Activated naive CD4-positive, alpha-beta T cell treated with anti-CD3 and anti-CD28 coated beads, Interleukin-2, amount 50 U/mL, for 72 hours (primary cell): ENCODE measurements at places on chromosomes 6 and 20. TPM values are rescaled to one million over a fixed set of nuclear protein-coding genes. Genes with fewer than 3 reads are reported as not detected.

PRDM13 gene
- total RNA-seq, result not detected

SNRPB2 gene
- total RNA-seq, result 104 TPM

SNX21 gene
- 2.5 TPM for total RNA-seq

SLC4A11 gene
- 1.1 TPM for total RNA-seq

OR2B6 gene
- total RNA-seq, result not detected

GPR63 gene
- total RNA-seq, result 1.3 TPM

PPIL6 gene
- total RNA-seq, result not detected

SLC22A1 gene
- 1.2 TPM for total RNA-seq

GRCh38 chr6:30029588-30029987, 31.5 kb upstream of the POLR1H start:
- no peak for DNase-seq

GRCh38 chr6:111949546-111949945, 76.3 kb upstream of the FYN start:
- no peak for DNase-seq

DNA sequence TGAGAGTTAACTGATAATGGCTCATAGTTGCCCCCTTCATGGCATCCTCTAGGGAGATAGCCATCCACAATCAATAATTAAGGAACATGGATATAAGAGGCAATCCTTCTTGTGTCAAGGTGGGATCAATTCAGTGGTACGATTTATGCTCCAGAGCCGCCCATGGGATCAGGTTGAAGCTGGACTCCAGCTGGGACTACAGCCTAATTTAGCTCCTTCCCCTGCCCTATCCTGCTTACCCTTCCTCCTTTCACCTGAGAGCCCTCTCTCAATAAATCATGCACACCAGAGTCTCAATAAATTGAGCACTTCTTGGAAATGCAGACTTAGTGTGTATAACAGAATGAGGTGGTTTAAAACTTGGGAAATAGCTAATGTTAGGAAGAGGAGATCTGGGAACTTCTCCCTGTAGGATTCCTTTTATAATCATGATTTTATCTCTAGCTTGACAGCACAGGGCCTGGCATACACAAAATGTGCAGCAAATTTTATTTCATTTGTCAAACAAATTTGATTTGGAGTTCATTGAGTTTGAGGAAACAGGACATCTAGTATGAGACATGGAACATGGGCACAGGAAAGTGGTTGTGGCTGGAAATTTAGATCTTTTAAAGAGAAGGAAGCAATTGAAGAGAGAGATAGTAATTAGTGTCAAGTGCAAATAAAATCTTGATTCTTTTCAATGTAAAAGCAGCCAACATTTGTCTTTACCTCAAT, 28.6 kb upstream of the OGFRL1 start:
- DNase-seq, result no peak

GRCh38 chr6:63644668-63645326, 9.2 kb downstream of the PHF3 start:
- no peak for DNase-seq

DNA sequence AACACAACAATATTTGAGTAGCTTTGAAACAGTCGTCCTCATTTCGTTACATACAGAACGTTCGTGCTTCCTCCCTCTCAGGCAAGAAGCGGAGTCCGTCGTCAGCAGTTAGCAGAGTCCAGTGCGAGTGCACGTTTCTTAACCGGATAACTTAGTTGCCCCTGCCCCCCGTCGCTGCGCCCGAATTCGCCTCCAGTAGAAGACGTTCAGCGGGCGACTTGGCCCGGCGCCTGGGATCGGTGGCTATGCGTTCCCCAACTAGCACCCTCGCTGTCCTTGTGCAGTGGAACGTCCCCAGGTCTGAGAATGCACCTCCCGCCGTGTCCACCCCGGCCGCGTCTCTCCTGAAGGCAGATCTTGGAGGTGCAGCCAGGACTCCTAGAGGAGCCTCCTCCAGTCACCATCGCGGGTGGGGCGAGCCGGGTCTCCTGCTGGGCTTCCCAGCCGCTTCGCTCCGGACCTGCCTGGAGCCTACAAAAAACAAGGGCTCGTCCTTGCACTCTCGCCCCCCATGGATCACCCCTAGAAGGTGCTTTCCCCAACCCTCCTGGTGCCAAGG, 910 bp upstream of the PCSK2 start:
- DNase-seq, result no peak

GRCh38 chr20:4573564-4574355, 147.9 kb upstream of the PRND start:
- DNase-seq, result no peak

- no peak for DNase-seq
Observed at GRCh38 chr6:24659561-24659960, 7.1 kb downstream of the TDP2 start.

- no peak for DNase-seq
Observed at GRCh38 chr6:163659803-163660202, 245.3 kb downstream of the QKI start.

- DNase-seq, result no peak
Observed at GRCh38 chr6:64890609-64891008, 816.4 kb downstream of the EYS start.

DNA sequence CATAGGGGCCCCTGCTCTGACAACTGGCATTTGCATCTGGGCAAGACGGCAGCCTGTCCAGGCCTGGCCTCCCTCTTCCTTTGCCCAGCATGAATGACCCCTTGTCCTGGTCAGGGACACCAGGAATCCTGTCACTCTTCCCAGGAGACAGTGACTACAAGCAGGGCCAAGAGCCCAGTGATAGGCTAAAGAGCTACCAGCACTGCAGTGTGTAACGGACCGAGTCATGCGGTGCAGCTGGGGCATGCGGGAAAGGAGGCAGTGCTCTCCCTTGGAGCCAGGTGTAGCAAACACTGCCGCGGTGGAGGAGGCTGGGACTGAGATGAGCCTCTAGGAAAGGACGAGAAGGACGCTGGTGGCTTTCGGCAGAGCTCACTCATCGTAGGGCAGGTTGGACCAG, 38.7 kb upstream of the DSP start:
- no peak for DNase-seq

DNA sequence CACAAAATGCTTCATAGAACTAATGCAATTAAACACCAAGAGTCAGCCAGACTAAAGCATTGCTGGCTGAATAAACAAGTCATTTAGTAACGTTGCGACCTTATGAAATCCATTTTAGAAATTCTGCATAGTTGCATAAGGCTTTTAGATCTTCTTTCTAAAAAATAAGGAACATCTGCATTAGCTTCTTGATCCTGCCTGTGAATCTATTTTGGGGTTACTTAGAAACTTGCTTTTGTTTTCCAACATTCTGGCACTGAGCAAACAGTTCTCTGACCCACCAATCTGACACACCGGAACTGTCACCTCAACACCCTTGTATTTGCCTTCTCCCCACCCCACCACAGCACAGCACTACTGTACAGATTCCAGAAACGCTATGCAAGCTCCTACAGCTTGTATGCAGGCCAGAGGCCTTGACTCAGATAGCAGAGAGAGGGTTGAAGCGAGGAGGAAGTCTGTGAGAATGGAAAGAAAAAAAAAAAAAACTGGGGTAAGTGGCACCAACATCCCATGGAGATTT, 55.0 kb downstream of the KIF13A start:
- no peak for DNase-seq

- DNase-seq, result peak; percentile 50
Observed at GRCh38 chr6:144284783-144285547, at the start of gene UTRN. UTRN (plus strand) TSS chr6:144285335; CDS start chr6:144291829, 6,494 bp downstream.

GRCh38 chr20:57396212-57396983, 5.2 kb downstream of the RBM38 start:
- DNase-seq, result no peak

DNA sequence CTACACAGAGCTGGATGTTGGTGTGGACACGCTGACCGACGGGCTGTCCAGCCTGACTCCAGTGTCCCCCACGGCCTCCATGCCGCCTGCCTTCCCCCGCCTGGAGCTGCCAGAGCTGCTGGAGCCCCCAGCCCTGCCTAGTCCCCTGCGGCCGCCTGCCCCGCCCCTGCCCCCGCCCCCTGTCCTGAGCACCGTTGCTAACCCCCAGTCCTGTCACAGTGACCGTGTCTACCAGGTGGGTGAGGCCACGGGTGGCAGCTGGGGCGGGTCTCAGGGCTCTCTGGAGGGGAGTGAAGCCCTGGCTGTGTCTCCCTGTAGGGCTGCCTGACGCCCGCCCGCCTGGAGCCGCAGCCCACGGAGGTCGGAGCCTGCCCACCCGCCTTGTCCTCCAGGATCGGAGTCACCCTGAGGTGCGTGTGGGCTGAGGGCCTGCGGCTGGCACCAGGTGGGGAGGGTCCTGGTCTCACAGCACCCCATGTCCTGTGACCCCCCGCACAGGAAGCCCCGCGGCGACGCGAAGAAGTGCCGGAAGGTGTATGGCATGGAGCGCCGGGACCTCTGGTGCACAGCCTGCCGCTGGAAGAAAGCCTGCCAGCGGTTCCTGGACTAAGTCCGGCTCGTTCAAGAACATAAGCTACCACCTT, 2.9 kb downstream of the SLC2A4RG start:
- no peak for DNase-seq

GRCh38 chr6:16663901-16664300, 97.4 kb downstream of the ATXN1 start:
- no peak for DNase-seq
